Stimulated activated CD4-positive, alpha-beta T cell treated with anti-CD3 and anti-CD28 coated beads, Interleukin-1b, Interleukin-23, amount 100 ng/mL, for 1 hour (primary cell): ENCODE measurements at places on chromosomes 5 and 9.

DNA sequence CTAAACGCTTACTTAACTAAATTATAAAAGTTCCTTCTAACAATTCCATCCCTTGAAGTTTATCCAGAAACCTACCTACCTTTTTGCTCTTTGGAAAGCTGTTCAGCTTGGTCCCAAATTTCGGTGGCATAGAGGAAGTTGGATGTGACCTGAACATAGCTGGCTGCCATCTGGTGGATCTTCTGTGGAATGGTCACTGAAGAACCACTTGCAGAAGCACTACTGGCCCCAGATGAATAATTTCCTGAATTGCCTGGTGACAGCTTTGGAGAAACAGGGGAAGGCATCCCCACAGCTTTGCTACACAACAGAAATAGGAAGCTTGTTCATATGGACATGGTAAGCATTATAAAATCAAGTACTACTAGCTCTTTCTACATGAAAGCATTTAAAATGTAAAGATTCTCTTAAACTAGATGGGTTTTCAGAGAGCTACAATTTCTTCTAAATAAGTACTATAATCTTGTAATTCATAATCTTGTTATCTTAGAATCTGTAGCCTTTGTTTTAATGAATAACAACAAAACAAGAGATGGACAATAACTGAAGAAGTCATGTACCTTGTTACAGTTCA lies 9.9 kb downstream of the LEAP2 start:
- no peak for DNase-seq

GRCh38 chr9:4316409-4316808 lies 16.5 kb upstream of the GLIS3 start:
- no peak for DNase-seq

DNA sequence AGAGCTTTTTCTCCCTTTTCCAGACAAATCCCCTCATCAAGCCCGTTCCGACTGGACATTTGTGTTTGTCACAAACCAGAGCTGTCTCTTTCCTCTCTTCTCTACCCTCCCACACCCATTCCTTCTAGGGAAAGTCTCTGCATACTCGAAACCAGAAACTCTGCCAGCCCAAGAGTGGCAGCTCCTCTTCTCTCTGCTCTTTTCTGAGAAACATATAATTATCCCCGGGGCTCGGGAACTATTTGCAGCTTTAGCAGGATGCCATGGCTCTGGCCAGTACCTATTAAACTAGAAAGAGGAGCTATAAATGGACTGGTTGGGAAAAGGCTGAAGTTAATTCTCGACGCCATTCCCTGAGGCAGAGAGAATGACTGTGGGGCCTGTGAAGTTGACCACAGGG lies 82.6 kb downstream of the SH3PXD2B start:
- no peak for DNase-seq

DNA sequence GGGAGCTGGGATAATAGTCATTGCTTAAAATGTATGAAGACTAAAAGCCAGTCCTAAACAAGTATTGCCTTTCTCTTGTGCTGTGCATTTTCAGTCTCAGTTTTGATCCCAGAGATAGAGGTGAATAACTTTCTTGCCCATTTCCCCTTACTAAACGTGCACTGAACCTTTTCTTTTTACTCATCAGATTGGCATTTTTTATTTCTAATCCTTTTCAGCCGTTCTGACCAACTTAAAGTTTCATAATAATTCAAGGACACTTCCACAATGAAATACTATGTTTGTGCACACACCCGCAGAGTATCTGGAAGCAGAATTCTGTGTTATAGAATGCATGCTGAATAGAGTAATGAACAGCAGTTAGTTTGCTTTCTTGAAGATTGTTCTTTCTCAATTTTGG lies 343.6 kb downstream of the LRRC70 start:
- DNase-seq, result no peak

DNA sequence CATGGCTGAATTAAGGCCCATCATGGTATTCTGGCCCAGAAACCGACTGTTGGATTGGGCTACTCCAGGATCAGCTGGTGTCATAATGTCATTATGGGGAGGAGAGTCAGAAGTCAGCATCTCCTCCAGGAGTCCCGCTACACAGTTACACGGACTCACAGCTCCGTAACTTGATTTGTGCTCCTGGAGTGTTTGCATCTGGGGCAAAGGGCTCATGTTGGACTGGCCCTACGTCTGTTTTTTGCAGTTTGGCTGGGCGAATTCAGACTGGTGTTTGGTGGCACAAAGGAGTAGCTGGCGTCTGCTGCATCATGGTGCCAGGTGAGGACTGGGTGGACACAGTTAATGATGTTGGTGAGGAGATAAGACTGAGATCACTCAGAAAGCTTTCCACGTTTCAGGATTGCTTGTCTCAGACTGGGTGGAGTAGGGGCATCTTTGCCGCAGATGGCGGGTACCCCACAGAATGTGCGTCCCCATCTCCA lies 31.3 kb downstream of the OR2V1 start:
- no peak for DNase-seq

GRCh38 chr9:36306471-36307306 lies 48.4 kb upstream of the GNE start:
- no peak for DNase-seq

DNA sequence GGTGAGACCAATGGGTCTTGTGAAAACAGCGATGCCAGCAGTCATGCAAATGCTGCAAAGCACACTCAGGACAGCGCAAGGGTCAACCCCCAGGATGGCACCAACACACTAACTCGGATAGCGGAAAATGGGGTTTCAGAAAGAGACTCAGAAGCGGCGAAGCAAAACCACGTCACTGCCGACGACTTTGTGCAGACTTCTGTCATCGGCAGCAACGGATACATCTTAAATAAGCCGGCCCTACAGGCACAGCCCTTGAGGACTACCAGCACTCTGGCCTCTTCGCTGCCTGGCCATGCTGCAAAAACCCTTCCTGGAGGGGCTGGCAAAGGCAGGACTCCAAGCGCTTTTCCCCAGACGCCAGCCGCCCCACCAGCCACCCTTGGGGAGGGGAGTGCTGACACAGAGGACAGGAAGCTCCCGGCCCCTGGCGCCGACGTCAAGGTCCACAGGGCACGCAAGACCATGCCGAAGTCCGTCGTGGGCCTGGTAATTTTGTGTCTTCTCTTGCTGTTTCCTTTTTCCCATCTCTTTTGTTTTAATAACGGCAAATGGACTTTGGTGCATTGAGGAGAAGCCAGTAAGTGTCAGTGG lies 98.0 kb downstream of the EHMT1 start:
- no peak for DNase-seq

DNA sequence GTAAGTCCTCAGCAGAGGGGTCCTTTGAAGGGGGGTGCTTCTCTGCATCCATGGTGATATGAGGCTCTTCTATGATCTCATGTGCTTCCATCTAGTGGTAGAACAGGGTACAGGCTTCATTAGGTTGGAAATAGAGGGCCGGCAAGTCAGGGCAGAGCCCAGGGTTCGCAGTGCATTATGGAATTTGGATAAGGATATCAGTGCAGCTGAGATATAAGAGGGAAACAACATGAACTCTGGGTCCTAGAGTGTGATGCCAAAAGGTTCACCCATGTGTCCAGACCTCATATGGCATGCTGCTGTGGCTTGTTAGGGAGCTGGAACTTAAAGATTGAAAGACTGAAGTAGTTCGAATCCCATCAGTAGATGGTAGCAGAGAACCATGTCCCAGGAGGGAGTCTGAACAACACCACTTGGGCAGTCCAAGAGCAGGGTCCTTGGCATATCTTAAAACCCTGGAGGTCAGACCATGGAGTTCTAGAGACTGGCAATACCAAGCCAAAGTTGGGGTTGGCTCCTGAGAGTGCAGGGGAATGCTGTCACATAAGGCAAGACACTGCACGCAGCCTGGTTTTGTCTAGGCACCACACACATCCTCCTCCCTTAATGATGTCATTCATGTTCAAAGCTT lies 2.3 kb downstream of the FAM221B start:
- DNase-seq, result no peak

- DNase-seq, result no peak
Observed at GRCh38 chr5:59660737-59661136, 232.8 kb downstream of the PDE4D start.

- DNase-seq, result no peak
Observed at GRCh38 chr5:172102913-172103626, 85.0 kb downstream of the STK10 start.

- no peak for DNase-seq
Observed at GRCh38 chr9:135087899-135088347, 455 bp downstream of the OLFM1 start.

GRCh38 chr5:153953411-153953810 lies 85.3 kb downstream of the FAM114A2 start:
- DNase-seq, result no peak

DNA sequence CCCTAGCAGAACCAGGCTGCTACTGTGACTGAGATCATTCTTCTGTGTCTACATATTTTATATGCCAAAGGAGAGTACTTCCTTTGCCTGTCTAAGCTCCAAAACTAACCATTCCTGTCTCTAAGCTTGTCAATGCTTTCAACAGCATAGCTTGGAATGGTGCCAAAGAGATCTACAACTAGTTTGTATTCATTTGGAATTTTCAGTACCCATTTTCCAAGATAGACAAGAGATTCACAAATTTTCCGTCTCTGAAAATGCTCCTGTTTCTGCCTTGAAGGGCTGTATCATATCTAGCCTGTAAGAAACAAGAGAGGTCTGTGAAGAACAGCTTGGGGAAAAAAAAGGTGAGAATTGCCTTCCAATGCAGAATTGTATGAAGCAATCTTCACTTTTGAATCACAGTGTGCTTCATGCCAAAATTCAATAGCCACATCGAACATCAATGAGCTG lies 334.4 kb upstream of the ACTBL2 start:
- no peak for DNase-seq

DNA sequence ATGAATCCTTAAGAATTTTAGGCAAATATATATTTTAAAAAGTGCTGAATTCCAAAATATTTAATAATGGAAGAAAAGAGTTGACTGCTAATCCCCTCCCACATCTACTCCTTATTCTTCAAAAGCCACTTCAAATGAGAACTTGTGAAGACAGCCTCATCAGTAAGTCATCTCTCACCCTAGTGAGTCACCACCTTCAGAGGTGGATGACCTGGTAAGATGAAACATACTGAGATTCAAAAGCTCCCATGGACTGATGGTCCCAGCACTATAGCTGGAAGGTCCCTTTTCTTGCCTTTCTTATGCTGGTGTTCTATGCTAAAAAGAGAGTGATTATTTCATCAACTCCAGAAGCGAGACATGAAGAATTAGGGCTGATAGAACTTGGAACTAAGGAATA lies 37.8 kb upstream of the SPDL1 start:
- DNase-seq, result no peak

GRCh38 chr9:134661791-134662142 lies 20.2 kb downstream of the COL5A1 start:
- no peak for DNase-seq

GRCh38 chr9:98995059-98995671 lies 51.5 kb downstream of the COL15A1 start:
- DNase-seq, result no peak

- DNase-seq, result no peak
Observed at GRCh38 chr9:89690334-89690912, 85.6 kb downstream of the GADD45G start.

DNA sequence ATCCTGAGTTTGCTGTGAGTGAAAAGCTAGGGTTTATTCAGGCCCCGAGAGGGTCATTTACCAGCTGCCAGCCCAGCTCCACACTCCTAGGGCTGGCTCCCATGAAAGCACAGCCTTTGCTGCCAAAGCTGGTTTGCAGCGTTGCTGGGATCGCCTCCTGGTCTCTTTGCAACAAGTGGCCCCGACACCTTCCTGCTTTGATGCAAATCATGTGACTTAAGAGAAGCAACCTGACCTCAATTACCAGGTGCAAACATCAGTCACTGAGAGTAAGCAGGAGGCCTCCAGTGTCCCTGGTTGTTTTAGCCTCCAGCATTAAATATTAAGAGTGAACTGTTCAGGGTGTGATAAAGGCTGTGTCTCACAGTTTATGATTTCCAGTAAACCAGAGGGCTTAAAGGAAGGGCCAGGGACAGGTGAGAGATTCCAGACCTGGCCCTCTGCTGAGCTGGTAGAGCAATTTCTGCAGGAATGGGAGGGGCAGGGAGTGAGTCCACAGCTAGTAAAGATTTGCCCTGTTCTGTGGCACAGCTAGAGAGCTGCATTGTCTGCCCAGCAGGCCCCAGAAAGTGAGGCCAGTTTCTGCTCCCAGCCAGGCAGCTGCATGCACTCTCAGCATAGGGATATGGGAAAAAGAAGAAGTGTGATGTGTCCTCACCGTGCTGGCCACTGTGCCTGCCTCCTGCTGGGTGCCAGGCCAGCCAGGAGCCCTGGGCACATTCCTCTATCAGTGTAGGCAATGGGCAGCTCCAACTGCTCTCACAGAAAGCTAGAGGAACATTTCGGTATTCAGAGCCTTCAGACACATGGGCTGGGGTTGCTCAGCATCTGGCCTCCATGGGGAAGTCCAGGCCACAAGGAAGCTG lies 58.0 kb downstream of the SLC22A5 start:
- DNase-seq, result no peak

GRCh38 chr9:138007566-138007917 lies 130.0 kb downstream of the CACNA1B start:
- DNase-seq, result no peak

DNA sequence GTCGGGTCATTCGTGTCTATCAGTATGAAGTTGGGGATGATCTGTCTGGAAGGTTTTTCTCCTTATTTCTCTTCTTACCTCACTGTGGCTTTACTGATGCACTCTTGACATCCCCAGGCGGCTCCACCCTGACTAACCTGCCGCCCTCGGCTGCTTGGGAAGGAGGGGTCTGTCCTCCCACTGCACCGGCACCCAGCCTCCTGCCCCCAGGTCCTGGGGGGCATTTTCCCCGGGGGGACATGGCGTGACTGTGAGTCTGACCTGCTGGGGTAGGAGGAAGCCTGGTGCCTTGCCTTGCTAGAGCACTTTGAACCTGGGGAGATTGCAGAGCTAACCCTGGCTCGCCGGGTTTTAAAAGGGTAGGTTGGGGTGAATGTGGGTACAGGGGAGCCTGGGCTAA lies 27.5 kb downstream of the DYNC2I2 start:
- no peak for DNase-seq

DNA sequence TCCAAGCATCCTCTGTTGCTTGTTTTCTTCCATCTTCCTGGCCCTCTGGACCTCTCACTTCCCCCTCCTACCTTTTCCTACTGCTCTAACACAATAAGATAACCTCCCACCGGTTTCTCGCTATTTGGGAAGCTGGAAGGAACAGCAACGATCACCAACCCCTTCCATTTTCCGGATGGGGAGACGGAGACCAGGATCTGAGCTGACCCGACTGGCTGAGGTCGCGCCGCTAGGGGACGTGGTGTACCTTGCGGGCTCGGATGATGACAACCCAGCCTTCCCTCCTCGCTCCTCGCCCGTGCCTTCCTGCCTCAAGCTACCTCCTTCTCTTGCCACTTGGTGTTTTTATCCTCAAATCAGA lies 1.9 kb downstream of the LPAR1 start:
- no peak for DNase-seq

- no peak for DNase-seq
Observed at GRCh38 chr9:88889386-88889785, 101.9 kb upstream of the S1PR3 start.

GRCh38 chr5:135110785-135111596 lies 77.0 kb upstream of the PITX1 start:
- DNase-seq, result no peak

DNA sequence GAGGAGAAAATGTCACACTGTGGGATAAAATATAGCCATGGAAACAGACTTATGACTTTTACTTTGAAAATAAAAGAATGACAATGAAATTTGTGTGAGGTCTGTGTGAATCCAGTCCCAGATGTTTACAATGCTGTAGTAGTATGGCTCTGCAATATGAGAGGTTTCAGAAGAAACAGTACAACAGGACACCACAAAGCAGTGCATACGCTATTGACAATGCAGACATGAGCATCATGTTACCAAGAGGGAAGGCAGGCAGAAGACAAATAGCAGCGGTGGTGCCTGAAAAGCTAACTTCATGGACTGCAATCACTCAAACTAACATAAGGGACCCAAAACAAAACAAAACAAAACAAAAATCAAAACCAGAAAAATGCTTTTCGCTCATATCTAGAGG lies 1.8 kb downstream of the FGF10 start:
- no peak for DNase-seq
